Smooth muscle cell of the brain vasculature (primary cell): ENCODE measurements at places on chromosomes 7 and 10.
A peak's percentile ranks its signal among the peaks of the same experiment; 100 is the strongest.

DNA sequence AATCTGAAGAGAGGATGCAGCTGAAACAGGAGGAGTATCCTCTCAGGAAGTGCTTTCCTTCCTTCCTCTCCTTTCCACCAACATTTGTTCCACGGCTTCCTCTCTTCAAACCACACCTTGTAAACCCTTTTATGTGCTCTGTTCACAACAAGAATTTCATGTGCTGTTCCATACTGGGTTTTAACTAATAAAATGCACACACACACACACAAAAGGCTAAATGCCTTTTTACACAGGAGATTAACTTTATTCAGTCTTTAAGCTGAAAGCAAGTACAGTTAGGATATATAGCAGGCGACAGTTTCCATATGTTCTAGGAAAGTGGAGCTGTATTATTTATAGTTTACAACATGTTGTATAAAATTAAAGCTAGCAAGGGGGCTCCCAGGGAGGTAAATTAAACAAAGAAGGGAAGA is 106.7 kb downstream of the REEP3 start:
- DNase-seq: no peak

DNA sequence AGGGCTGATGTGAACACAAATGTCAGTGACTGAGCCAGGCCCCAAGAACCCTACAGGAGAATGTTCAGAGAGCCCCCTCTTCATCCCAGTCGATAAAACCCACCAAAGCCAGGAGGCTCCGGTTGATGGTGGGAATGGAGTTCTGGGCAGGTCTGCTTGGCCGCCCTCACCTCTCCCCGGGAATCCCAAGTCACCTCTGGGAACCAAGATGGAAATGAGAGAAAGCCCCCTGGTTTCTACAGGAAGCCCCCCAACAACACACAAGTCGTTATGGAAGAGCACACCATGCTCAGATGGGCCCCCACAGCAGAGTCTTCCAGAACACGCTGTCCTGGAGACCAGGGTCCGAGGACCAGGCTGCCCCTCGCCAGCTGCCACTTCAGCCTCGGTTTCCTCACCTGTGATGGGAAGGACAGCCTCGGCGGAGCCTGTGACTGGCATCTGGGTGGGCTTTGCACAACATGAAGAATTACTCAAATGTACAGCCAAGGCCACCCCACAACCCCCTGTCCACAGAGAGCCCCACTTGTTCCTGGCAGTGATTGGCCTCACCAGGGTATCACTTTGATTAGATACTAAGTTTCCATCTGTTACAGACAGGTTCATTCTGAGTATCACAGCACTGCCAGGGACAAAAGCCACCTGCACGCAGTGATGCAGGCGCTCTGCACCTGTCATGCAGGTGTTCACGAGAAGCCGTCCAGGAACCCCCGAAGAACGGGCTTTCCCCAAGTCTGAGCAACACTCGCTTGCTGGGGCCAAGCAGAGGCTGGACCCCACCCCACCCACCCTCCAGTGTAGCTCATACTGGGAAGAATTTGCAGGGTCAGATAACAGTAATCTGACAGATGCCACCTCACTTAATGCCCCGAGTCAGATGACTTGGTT is 57.6 kb downstream of the MKI67 start:
- no peak for DNase-seq

DNA sequence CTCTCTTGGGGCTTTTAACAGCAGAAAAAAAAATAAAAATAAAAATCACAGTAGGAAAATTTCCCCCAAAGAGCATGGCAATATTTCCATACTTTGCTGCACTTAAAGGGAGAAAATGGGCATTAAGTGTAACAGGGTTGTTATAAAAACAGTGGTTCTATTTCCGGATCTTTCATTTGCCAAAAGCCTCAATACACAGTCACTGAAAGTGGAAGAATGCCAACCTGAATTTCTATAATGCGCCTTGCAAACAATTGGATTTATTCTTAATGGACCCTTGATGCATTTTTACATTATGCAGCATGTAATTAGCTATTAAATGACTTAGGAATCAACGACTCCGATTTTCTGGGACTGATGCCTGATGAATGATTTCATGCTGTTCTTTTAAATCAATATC is 127.6 kb upstream of the NANOS1 start:
- no peak for DNase-seq

DNA sequence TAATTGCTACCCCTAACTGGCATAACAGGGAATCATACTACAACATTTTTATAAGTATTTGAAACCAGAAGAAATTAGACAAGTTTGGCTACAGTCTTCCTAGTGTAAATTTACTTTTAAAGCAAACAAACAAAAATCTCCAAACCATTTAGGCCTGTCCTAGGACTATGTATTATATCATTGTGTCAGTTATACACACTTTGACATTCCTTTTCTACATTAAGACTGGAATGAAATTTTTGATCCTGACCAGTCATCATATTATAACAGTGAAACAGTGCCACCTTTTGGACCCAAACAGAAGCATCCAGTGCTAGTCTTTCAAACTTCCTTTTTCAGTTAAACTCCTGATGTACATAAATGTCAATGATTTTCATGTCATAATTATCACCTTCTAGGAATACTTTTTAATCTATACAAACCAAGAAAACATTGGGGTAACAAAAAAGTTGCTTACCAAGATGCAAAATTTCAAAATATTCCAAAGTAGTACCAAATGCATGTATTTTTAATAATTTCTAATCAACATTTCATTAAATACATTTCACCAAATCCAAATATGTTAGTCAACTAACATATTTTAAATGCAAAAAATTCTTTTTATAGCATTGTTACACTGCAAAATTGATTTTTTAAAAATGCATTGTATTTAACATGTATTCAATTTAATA is 75.7 kb downstream of the IMMP2L start:
- peak; percentile 37 for DNase-seq

GRCh38 chr7:33979807-33980355 is 74.5 kb downstream of the BMPER start:
- DNase-seq: no peak

DNA sequence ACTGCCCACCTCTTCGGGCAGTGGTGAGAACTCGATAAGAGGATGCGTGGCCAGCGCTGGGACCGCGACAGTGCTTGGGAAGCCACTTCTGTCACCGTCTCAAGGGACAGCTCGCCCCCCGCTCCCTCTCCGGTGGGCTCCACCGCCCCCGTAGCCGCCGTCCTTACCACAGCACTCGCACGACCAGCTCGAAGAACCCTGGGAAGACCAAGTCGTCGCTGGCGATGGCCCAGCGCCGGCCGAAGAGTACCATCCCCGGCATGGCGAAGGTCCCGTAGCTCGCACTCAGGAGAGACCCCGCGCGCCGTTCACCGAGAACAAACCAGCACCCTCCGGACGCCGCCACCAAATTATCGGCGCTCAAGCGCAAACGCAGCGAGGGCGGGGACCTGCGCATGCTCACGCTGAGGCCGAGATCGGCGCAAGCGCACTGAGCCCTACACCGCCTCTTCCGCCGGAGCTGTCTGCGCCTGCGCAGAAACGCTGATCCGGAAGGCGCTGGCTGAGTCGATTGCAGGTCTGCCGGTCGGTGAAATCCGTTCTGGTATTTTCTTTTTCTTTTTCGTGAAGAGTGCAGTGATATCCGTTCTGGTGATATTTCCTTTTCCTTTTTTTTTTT is at the start of gene DAGLB:
TSS of gene DAGLB (minus strand) at position 374 of the 619 bp plus-strand sequence. CDS start at position 262, 112 bp downstream.
- DNase-seq: peak; percentile 75
